ENCODE measurements at places on chromosomes 1 and 21.

GRCh38 chr1:41456847-41457540 is 27.5 kb downstream of the EDN2 start:
- no peak for DNase-seq

- DNase-seq, result no peak
These were observed 20.0 kb upstream of the ZNF326 start for GRCh38 chr1:89974696-89975470.

- DNase-seq, result no peak
These were observed 42.4 kb upstream of the IL19 start for GRCh38 chr1:206727981-206728696.

DNA sequence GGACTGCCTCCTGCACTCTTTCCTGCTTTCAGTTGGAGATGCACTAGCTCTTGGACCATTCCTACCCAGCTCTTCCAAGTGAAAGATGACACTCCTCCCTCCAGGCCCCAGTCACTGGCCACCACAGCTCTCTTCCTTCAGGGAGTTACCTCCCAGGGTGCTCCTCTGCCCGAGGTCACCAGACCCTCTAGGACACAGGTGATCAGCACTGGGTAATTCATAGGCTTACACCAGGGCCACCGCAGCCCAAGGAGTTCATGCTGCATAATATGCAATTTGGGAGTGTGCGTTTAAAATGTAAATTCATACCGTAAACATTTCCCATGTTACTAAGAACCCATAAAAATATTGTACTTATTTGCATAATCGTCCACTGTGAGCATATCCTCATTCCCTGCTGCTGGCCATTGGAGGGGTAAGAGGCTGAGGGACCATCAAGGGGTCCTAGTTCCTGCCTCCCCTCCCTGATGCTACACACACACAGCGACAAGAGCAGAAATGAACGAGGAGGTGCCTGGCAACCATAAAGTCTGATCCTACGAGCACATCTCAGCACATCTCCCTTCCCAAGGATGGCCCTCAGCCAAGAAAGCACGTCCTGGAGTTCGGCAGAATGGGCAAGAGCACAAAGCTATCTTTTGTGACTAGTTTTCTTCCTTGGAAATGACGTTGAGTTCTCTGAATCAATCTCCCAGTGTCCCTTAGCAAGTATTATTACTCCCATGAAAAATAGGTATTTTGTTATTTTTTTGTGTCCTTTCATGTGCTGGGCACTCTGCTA is 222.9 kb upstream of the RAB4A start:
- DNase-seq, result no peak

DNA sequence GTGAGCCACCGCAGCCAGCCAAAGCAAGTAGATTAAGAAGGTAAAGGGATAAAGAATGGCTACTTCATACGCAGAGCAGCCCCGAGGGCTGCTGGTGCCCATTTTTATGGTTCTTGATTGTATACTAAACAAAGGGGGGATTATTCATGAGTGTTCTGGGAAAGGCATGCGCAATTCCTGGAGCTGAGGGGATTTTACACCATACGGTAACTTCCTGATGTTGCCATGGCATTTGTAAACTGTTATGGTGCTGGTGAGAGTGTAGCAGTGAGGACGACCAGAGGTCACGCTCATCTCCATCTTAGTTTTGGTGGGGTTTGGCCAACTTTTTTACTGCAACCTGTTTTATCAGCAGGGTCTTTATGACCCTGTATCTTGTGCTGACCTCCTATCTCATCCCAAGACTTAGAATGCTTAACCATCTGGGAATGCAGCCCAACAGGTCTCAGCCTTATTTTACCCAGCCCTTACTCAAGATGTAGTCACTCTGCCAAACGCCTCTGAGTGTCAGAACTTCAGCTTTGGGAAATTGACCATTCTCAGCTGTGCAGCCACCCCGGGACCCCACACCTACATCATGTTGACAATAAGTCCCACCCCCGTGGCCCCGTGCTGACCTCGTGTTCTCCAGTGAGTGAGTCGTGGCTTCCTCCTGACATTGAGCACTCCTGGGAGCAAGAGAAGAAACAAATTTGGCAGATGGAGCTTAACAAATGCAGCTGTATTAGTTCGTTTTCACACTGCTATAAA is 149.4 kb upstream of the COL6A1 start:
- no peak for DNase-seq
